ENCODE measurements at places on chromosomes 16 and 17. TPM values are rescaled to one million over a fixed set of nuclear protein-coding genes. Genes with fewer than 3 reads are reported as not detected.

The TBC1D3E gene
- not detected for total RNA-seq

The CYGB gene
- 0.16 TPM for total RNA-seq

The ATP2C2 gene
- total RNA-seq, result not detected

The SRL gene
- not detected for total RNA-seq

The ACSM2A gene
- not detected for total RNA-seq

The SHBG gene
- not detected for total RNA-seq

The USP43 gene
- total RNA-seq, result 4.2 TPM

The ST6GALNAC2 gene
- total RNA-seq, result not detected

The EMC6 gene
- 29.3 TPM for total RNA-seq

The CORO1A gene
- 699 TPM for total RNA-seq

The HSD17B1 gene
- 1.6 TPM for total RNA-seq

The BHLHA9 gene
- total RNA-seq, result not detected

The ABCA10 gene
- total RNA-seq, result 3.4 TPM

The CDH13 gene
- total RNA-seq, result not detected

The NT5C3B gene
- total RNA-seq, result 9.8 TPM

The NPIPA5 gene
- 9.5 TPM for total RNA-seq

The SLFN14 gene
- 0.47 TPM for total RNA-seq

Measured in natural killer cell (primary cell).